ENCODE measurements at places on chromosomes 16 and 17. TPM values are rescaled to one million over a fixed set of nuclear protein-coding genes. Genes with fewer than 3 reads are reported as not detected.

Gene ABCA5
- 22.4 TPM for total RNA-seq

Gene CD79B
- 2.9 TPM for total RNA-seq

Gene CCT6B
- 4.0 TPM for total RNA-seq

Gene COASY
- 26.4 TPM for total RNA-seq

- no peak for DNase-seq
Observed at GRCh38 chr16:27232061-27232900, 29.0 kb downstream of the KDM8 start.

GRCh38 chr17:57329380-57330214 is 73.3 kb downstream of the MSI2 start:
- DNase-seq: no peak

DNA sequence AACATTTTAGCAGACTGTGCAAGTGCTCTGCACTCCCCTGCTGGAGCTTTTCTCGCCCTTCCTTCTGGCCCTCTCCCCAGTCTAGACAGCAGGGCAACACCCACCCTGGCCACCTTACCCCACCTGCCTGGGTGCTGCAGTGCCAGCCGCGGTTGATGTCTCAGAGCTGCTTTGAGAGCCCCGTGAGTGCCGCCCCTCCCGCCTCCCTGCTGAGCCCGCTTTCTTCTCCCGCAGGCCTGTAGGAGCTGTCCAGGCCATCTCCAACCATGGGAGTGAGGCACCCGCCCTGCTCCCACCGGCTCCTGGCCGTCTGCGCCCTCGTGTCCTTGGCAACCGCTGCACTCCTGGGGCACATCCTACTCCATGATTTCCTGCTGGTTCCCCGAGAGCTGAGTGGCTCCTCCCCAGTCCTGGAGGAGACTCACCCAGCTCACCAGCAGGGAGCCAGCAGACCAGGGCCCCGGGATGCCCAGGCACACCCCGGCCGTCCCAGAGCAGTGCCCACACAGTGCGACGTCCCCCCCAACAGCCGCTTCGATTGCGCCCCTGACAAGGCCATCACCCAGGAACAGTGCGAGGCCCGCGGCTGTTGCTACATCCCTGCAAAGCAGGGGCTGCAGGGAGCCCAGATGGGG is 3.1 kb downstream of the GAA start:
- no peak for DNase-seq

DNA sequence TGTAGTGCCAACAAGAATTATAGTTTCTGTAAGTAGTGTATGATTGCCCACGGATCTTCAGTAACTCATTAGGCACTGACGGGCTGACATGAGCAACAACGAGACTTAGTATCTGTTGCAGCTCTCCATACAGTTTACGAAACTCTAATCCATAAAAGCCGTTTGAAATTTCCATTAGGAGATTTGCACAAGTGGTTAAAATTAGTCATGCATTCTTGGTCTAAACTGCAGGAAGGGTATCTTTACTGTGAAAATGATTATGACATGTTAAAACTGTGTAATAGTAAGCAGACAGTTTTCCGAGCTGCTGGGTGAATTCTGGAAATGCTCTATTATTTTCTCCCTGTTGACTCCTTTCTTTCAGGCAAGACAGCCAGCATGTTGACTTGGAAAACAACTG is 605.0 kb downstream of the WWOX start:
- DNase-seq: no peak

- DNase-seq: no peak
Observed at GRCh38 chr17:8464941-8465340, 29.3 kb downstream of the NDEL1 start.

- DNase-seq: no peak
Observed at GRCh38 chr17:49991409-49991808, 3.6 kb downstream of the DLX3 start.

- no peak for DNase-seq
Observed at GRCh38 chr17:9729034-9729650, 62.2 kb downstream of the DHRS7C start.

- no peak for DNase-seq
Observed at GRCh38 chr16:66705790-66706505, 9.4 kb upstream of the CMTM4 start.

- no peak for DNase-seq
Observed at GRCh38 chr17:56217921-56218320, 64.6 kb downstream of the ANKFN1 start.

GRCh38 chr16:873889-874288 is 73.4 kb upstream of the GNG13 start:
- DNase-seq: no peak
